ENCODE measurements at places on chromosomes 3 and 15. TPM values are rescaled to one million over a fixed set of nuclear protein-coding genes. Genes with fewer than 3 reads are reported as not detected.

DNA sequence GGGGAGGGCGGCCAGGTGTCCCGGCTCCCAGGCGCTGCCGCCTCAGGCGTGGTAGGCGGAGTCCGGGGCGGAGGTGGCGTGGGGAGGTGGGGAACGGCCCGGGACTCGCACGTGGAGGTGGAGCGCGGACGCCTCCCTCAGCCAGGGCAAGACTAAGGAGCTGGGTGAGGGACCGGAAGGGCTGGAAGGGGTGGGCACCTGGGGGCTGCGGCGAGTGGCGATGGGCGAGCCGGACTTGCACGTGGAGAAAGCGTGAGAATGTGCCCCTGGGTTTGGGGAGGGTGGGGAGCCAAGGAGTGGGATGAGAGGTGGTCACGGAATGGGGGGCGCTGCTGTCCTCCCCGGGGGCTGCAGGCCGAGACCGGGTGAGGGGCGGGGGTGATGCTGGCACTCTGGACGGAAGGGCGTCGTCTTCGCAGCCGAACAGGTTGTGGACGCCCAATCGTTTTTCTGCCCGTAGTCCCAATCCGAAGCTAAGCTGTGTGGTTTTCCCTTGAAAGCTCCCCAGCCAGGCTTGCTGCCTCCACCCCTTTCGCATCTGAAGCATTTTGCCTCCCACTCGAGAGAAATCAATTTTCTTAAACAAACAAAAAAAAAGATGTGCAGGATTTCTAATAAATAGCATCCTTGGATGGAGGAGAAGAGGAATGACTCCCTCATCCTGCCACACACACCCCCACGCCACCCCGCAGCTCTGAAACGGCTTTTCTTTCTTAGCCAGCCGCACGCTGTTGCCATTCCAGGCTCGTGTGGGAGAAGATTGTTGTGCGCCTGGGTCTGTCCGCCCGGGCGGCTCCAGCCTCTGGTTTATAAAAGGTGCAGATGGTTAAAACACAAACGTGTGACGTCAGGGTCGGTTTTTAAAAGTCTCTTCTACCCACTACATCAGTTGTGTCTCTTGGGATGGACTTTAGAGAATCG, 62.5 kb upstream of the ANKRD28 start:
- DNase-seq, result peak; percentile 74

DNA sequence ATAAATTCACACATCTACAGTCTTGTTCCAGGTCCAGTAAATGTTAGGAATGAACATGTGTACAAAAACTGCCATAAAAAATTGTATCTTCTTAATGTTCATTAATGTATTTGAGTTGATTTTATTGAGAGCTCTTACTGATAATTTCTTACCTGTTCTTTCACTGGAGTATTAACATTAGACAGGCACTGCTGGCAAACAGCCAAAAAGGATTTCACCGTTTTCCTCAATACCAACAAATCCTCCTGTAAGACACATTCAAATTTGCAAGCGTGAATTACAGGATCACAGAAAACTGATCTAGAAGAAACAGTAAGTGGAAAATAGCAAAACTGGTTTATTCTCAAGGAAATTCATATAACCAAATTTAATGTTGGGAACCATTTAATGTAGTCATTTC, 127.4 kb downstream of the PCCB start:
- DNase-seq, result no peak

DNA sequence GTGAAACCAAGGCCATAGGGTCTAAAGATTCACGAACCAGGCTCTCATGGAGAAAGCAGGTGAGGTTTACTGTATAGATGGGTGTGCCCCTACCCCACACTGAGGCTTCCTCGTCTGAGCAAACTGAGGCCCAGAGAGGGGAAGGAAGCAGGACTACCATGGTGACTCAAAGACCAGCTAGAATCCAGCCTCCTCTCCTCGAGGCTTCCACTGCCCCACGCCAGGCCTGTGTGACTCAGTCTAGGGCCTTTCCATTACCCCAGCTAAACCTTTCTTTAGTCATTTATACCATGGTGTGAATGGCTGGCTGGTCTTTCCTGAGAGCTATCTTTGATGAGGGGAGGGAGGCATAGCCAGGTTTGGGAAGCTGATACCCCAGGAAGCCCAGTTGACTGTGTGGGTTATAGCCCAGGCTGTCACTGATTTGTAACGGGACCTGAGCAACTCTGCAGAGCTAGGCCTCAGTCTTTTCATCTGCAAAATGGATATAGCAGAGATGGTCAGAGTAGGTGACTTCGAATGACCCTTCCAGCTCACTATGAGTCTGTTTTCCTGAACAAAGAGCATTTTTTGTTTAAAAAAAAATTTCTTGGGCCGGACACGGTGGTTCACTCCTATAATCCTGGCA, 3.0 kb upstream of the RHO start:
- DNase-seq, result no peak

- no peak for DNase-seq
These were observed 118.9 kb downstream of the RFTN1 start for GRCh38 chr3:16394639-16395038.

The INKA1 gene
- 0.84 TPM for total RNA-seq

The IMPG2 gene
- 0.03 TPM for total RNA-seq

Measured in neural progenitor cell (in vitro differentiated cells).